Ureter (tissue), 1 donor: ENCODE measurements at places on chromosomes 7 and 10. TPM values are rescaled to one million over a fixed set of nuclear protein-coding genes. Genes with fewer than 3 reads are reported as not detected.

The C10orf71 gene
- 0.26 TPM for total RNA-seq

DNA sequence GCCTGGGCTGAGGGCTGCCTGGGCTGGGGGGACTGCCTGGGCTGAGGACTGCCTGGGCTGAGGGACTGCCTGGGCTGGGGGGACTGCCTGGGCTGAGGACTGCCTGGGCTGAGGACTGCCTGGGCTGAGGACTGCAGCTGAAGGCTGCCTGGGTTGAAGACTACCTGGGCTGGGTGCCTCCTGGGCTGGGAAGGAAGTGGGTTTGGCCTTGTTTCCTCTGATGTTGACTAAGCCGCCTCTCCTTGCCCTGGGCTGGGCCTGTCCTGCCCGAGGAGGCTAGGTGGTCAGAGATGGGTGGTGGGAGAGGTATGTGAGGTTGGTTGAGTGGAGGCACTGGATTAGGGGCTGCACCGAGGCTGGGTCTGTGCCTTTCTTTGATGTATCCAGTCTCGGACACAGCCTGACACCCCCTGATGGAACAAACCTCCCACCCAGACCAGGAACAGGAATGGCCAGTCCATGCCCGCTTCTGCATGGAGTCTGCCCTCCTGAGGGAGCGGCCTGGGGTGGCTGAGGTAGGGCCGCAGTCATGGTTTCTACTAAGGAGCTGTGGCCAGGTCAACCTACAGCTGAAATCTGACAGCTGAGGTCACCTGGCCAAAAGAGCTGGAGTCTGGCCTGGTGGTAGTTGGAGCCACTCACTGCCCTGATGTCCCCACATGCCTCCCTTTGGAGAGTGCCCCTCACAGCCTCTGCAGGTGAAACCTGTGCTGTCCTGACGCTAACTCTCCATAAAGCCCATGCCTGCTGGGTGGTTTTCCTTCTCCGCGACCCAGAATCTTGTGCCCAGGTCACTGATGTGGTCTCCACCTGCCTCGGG lies 22.3 kb downstream of the SCART1 start:
- DNase-seq, result no peak

The VSTM2A gene
- total RNA-seq, result 1.4 TPM

GRCh38 chr7:124171068-124171467 lies 138.2 kb upstream of the TMEM229A start:
- DNase-seq, result no peak

GRCh38 chr7:135898226-135898625 lies 78.9 kb downstream of the MTPN start:
- no peak for DNase-seq

GRCh38 chr7:76259124-76260093 lies 43.1 kb upstream of the HSPB1 start:
- DNase-seq, result no peak

- no peak for DNase-seq
Measured at GRCh38 chr10:69180525-69181204, 631 bp downstream of the SUPV3L1 start.

GRCh38 chr10:116270771-116271592 lies 2.0 kb downstream of the GFRA1 start:
- DNase-seq, result no peak

GRCh38 chr7:73717991-73718405 lies 1.5 kb downstream of the STX1A start:
- DNase-seq, result no peak

The SPDYE2 gene
- 0.52 TPM for total RNA-seq

The ECHDC3 gene
- total RNA-seq, result 13.3 TPM
